Lower lobe of right lung (tissue), 2 donors: ENCODE measurements at places on chromosomes 2 and 18.
A peak's percentile ranks its signal among the peaks of the same experiment; 100 is the strongest.

DNA sequence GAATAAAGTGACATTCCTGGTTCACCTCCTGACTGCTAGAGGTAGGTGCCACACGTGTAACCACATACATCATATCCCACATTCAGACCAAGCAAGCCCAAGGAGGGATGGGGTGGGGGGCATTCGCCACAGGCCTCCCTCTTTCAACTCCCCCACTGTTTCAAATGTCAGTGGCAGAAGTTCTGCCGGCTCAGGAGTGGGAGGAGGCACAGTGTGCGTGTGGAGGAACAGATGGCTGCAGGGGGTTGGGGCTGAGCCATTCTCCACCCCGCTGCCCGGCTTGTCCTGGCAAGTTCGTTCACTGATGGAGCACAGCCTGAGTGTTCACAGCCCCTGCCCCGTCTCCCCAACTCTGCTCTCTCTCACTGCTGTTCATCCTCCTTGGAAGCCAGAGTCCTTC is 75.4 kb upstream of the TANC1 start:
- DNase-seq = no peak

DNA sequence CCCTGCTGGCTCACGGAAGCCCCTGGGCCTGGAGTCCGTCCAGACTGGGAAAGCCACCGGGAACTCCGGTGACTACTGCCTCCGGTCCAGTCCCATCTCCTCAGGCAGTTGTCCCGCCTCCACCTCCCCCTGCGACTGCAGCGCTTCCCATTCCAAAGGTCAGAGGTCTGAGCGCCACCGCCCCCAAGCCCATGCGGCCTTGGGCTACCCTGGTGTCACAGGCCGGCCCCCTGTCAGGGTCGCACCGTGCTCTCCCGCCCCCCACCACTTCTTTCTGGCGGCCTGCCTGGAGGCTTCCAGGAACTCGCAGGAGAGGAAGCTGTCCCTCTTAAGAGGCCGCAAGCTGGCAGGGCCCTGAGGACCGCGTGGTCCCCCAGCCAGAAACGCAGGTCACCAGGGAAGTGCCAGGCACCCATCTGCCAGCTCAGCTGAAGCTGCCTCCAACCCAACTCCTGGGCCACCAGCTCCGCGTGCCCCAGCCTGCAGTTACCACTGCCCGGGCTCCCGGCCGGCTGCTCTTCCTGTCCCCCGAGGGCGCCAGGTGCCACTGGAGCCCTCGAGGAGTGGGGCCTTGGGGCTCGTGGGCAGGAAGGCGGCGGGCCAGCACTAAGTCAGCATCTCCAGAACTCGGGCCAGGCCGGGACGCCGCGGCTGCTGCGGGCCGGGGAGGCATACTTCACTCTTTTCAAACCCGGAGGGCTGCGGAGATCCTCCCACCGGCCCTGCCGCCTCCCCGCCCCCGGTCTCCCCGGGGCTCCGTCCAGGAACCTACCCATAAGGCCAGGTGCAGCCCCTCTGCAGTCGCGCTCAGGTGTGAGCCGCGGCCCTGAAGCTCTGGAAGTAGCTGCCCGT is 83.3 kb upstream of the POMC start:
- DNase-seq = peak; percentile 75

DNA sequence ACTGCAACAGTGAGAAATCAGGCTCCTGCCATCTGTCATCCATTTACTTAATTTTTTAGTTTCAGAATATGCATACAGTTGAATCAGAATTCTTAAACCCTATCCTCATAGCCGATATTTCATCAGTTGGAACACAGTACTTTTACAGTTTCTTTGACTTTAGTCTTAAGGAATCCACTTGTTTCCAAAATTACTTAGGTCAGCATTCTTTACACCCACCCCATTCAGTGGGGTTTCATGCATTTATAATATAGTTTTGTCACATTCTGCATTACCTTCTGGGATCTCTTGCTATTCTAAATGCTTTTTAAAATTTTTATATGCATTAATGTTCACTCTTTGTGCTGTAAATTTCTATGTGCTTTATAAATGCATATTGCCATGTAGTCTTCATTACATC is 400.4 kb upstream of the LRRTM4 start:
- no peak for DNase-seq

DNA sequence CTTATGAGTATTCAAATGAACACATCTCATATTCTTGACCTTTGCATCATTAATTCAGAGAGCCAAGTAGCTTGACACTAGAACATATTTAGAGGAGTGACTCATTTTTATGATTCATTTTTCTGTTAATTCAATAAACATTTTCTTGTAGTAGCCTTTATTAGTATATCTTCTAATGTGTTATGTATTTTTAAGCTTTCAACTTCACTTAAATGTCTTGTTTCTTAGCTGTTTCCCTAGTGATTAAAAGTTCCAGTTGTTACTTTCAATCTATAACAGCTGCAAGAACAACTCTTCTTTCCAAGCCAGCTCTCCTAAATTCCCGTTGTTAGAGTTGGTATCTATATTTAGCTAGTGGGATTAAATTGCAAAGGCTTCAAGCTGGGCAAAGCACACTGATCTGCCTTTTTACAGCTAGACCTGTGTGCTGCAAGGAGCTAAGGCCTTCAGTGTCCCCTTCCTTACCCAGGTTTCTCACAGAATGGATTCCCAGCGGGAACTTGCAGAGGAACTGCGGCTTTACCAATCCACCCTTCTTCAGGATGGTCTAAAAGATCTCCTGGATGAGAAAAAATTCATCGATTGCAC is at the start of gene KLHL41:
TSS of gene KLHL41 (plus strand) at position 405 of the 588 bp plus-strand sequence. CDS start at position 482, 77 bp downstream.
- DNase-seq = no peak

DNA sequence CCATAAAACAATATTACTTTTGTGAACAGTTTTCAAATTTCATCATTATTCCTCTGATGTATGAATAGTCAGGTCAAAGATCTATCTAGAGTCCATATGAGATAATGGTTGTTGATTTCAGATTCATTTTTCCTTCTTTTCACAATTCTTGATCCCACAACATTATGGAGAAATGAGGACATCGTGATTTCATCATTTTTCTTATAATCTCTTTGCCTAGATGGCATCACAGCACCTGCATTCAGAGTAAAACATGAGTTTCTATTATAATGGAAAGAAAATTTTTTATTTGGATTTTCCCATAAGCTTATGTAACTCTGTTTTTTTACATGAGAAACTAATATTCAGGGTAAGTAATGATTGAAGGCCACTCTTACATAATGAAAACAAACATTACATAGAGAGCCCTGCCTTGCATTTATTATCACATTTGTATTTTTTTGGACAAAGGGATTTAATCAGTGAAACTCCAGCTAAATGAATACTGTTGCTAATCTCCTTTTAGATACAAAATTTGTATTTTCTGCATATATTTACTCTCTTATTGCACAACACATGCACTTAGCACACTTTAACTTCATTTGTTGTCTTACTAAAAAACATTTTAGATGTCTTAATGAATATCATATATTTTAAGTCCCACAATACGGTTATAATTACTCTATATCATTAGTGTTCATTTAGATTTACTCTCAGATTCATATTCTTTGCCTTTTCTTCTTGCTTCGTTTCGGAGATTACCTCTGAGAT is 188.4 kb upstream of the KYNU start:
- DNase-seq = no peak

GRCh38 chr2:61014763-61015162 is 2.8 kb upstream of the PEX13 start:
- no peak for DNase-seq

GRCh38 chr2:19664646-19665045 is 237.1 kb downstream of the TTC32 start:
- no peak for DNase-seq

GRCh38 chr2:231015478-231015877 is 19.6 kb downstream of the SPATA3 start:
- DNase-seq = no peak

DNA sequence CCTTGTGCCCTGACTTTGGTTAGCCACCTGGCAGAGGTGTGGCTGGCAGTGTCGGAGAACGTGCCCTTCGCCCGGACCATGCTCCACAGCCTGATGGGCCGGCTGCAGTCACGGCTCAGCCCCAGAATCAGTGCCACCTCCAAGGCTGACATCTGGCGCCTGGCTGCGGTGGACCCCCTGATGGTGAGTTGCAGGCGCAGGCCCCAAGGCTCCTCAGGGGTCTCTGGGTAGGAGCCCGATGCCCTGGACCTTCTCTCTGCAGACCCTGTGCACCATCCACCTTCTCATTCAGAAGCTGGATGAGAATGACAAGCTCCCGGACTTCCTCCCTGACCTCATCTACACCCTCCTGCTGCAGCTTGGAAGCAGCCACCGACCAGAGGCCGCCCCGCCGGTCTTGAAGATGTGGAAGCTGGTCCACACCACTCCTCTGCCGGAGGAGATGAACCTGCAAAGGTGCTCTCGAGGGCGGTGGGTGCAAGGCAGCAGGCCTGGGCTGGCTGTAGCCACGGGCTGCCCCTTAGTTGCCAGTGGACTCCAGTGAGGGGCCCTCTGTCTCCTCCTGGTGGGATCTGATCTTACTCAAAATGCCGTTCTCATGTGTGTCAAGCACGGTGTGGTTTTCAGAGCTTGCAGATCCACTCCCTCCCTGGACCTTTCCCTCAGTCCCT is 32.1 kb downstream of the HJURP start:
- no peak for DNase-seq

DNA sequence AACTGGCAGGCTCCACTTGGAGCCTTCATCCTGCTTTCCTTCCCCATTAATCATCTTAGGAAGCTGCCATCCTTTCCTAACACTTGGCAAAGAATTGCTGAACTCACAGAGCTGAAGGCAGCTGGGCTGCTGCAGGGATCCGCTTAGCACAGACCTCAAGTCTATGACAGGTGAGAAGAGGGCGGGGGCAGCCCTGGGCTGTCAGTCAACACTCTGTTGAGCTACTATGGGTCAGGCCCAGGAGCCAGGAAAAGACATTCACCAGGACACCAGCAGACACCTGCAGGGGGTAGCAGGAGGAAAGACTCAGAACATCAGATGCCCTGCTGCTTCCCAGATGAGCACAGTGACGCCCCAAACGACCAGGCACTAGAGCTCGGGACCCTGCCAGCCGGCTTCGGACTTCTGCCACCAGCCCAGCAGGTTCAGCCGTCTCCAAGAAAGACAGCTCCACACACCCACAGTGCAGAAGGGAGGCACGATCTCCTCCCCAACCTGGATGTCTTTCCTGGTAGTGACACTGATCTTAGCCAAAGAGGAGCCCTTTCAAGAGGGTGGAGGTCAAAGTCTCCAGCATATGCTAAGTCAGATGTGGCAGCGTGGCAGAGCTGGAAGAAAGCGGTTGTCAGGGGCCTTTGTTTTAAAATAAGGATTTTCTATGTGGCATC is 55.2 kb downstream of the SNORC start:
- DNase-seq = no peak

GRCh38 chr18:60038731-60039130 is 138.9 kb downstream of the PMAIP1 start:
- no peak for DNase-seq

- no peak for DNase-seq
Observed at GRCh38 chr2:120434492-120435308, 88.8 kb downstream of the INHBB start.

GRCh38 chr2:191977754-191978153 is 130.9 kb upstream of the CAVIN2 start:
- DNase-seq = no peak

DNA sequence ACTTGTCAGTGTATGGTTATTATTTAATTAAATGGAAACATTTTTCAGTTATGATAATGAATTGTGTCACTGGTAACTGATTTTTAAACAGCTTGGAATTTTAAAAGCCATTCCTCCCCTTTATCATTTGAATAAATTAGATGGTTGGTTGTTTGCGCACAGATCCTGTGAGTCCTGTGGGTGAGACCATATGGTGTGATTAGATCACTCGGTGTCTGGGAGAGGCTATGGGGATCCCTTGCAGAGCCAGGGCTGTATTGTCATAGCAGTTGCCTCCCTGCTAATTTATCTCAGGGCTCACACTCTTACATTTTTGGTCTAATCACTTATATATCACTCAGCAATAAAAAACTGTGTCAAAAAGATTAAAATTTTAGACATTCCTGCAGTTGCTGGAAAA is 133.5 kb downstream of the ASXL3 start:
- no peak for DNase-seq

DNA sequence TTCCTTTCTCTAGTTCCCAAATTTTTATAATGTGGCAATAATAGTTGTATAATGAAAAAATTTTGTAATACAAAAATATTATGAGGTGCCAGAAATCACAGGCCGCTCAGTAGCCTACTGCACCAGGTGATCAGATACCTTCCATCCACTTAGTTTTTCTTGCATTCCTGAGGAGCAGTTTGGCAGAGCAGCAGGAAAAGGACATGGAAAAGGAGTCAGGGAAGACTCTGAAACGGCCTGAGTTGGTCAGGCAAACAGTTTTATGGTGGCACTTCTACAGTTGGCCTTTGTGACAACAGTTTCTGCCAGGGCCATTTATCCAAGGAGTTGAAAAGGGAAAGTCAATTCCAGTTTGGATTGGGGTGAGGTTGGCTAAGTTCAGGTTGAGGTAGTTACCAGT is 165.4 kb upstream of the ALPP start:
- no peak for DNase-seq

GRCh38 chr2:241025639-241026038 is 27.2 kb downstream of the SNED1 start:
- no peak for DNase-seq

- no peak for DNase-seq
Observed at GRCh38 chr18:10047237-10047636, 133.4 kb downstream of the VAPA start.

DNA sequence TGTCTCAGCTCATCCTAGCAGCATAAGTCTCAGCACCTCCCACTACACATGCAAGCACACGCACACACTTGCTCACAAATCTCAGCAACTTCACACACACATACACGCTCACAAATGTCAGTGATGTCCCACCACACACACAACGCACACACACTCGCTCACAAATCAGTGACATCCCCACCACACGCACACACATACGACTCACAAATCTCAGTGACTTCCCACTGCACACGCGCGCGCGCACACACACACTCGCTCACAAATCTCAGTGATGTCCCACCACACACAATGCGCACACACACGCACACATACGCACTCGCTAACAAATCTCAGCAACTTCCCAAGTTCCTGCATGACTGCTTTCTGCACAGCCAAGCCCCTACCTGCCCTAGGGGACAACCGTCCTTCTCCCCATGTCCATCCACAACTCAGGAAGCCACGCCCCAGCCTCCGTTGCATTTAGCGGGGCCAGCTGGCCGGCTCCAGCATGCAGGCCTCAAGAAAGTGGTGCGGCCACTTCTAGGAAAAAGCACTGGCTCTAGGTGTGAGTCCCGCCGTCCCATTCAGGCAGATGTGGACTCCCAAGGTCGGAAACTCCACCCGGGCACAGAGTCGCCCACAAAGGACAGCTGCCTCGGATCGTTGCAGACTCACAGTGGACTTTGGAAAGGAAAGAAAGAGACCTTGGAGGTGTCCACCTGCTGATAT is 180.1 kb upstream of the SALL3 start:
- DNase-seq = no peak

DNA sequence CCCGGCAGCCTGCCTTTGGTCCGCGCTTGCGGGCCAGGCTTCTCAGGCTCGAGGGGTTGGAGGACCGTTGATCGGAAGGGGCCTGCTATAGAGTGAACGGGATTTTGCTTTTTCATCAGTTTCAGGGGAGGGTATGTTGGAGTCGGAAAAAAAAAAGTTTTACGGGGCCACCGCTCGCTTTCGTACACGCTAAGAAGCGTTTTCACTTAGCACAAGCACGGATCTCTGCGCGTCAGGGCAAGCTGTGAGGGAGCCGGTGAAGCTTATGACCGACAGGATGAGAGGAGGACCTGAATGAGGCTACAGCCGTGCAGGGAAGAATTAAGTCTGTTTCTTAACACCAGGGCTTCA is 443 bp downstream of the CPSF3 start:
- no peak for DNase-seq
